Glomerular endothelial cell (primary cell): ENCODE measurements at places on chromosomes 6 and 20.

DNA sequence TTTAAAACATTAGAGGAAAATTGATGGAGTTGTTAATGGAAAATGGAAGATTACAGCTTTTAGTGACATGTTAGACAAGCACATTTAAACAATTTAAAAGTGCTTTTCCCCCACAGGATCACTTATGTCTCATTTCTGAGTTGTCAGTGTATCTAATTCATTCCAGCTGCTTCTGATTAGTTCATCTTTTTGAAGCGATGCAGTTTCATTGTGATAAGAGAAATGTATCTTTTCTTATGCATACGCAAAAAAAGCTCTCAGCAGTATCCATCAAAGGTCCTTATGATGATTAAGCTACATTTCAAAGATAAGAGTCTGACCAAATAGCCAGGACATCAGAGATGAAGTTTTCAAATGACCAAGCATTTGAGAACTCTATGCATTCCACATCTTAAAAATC lies 572.6 kb upstream of the SYNCRIP start:
- no peak for DNase-seq

DNA sequence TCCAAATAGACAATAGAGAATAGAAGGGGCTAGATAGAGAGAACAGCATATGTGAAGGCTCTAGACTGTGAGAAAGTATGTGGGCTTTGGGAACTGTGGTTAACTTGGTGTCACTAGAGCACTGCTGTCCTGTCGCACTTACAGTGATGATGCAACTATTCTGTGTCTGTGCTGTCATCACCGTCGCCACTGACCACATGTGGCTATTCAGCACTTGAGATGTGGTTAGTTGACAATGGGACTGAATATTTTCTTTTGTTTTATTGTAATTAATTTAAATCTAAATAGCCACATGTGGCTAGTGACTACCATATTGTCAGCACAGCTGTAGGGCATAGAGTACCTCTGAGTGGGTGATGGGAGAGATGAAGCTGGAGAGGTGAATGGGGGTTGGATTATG lies 39.0 kb upstream of the IFNGR1 start:
- no peak for DNase-seq

DNA sequence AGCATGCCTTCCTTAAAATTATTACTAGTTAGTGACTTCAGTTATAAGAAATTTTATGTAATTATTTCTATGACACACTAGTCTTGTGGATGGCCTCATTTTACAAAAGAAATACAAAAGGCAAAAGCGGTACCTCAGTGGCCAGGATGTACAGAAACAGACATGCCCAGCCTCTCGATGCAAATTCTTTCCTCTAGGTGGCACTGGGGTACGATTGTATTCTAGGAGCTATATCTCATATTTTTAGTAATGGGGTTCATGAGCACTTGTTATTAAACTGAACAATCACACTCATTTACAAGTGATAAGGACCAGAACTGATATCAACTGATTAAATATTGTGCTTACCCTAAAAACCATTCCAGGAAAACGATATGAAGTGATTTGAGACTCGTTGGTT lies 59.8 kb downstream of the SOD2 start:
- DNase-seq: no peak

GRCh38 chr20:54026295-54027064 lies 43.9 kb downstream of the BCAS1 start:
- no peak for DNase-seq

DNA sequence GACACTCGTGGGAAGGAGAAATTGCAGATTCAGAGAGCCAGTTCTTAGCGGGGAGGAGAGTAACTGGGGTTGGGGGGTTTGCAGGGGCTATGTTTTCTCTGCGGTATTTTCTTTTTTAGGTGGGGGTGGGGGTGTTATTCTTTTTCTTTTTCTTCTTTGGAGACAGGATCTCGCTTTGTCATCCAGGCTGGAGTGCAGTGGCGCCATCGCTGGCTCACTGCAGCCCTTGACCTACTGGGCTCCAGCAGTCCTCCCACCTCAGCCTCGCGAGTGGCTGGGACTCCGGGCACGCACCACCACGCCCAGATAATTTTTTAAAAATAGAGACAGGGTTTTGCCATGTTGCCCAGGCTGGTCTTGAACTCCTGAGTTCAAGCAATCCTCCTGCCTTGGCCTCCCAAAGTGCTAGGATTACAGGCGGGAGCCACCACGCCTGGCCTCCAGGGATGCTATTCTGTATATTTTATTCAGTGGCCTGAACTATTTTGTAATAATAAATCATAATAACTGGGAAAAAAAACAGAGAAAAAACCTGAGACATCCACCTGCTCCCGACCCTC lies 57.3 kb downstream of the UBE2V1 start:
- no peak for DNase-seq

DNA sequence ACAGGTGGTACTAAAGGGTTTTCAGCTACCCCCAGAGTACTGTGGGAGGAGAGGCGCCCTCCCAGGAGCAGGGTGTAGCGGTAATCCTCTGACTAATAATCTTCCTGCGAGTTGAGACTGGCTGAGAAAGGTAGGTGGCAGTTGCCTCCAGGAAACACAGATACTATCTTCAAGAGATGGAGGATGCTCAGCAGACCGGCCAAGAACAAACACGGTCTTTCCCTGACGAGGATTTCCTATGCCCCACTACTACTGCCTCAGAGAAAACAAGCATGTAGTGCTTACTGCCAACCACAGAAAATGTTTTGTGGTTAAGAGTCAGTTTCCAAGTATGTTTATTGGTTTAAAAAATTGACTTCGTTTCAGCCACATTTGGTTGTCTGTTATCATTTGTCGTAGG lies 26.8 kb downstream of the C6orf89 start:
- DNase-seq: no peak

DNA sequence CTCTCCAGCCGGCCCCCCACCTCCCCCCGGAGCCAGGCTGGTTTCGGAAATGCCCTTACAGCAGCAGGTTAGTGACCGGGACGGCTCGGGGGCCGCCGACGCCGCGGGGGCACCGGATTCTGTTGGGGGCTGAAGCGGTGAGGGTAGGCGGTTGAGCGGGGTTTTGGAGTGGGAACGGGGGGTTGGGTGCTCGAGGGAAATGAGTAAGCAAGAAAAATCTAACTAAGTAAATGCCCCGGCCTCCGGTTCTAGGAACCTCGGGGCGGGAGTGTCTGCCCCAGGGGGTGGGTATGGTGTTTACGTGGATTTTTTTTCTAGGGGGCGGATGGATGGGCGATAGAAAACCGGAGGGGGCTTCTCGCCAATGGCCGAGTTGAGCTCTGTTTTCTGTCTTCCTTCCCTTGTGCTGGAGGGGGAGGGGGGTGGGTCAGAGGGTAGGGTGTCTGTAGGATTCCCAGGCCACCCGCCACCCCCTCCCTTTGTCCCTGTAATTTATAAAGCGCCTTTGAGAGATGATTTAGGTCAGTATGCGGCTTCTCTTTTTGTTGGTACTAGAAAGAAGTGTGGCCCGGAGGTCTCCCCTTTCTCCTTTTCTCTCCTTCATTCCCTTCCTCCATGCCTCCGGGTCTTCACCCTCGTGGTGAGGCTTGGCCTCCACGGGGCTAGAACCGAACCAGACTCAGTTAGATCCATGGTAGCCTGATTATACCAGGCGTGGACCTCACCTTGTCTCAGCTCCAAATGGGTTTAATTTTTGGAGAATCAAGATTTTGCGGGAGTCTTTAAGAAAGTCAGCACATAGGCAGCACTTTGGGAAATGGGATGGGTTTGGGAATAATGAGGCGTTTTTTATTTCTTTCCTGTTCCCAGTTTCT lies 2.3 kb downstream of the E2F3 start:
- DNase-seq: no peak

- no peak for DNase-seq
These were observed 947.7 kb upstream of the ADGRB3 start for GRCh38 chr6:67687396-67687795.

GRCh38 chr20:25090492-25091429 lies 8.8 kb upstream of the VSX1 start:
- DNase-seq: no peak

- no peak for DNase-seq
These were observed 335.0 kb upstream of the KCNQ5 start for GRCh38 chr6:72286911-72287311.

DNA sequence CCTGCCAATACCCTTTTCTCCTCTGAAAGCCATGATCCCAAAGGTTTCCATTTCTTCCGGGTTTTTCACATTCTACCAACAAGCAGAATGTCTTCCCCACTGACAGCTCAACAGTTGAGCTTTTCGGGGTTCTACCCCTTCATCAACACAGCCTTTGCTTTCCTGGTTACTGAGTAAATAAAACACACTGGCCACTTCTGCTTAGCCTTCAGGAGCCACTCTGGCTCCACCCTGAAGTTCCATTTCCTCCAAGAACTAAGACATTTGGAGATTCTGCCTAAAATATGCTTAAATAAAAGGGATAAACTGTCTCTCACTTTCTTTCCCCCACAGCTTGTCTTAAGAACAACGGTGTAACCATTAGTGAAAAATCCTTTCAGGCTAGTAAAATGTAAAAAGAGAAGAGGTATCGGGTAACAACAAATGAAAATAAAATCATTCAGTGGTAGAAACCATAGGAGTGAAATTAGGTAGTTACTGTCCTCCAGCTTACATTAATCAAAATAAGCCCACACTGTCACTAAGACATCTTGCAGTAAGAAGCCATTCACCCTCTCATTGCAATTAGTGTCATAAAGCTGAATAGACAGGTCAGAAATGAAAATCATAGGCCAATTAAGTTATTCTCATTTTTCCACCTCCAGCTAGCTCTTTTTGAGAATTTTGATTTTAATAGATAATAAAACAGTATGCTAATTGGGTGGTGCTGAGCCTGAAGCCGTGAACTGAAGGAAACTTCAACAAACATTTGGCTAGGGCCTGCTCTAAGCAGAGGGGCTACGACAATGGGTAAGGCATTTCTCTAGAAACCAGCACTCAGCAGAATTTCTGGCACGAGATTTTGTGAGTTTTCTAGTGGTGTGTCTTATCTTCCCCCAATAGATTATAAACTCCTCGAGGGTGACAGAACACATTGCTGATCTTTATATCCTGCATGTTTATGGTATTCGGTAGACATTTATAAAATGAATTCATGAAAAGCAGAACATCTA lies 194.2 kb downstream of the KHDC1L start:
- DNase-seq: no peak

DNA sequence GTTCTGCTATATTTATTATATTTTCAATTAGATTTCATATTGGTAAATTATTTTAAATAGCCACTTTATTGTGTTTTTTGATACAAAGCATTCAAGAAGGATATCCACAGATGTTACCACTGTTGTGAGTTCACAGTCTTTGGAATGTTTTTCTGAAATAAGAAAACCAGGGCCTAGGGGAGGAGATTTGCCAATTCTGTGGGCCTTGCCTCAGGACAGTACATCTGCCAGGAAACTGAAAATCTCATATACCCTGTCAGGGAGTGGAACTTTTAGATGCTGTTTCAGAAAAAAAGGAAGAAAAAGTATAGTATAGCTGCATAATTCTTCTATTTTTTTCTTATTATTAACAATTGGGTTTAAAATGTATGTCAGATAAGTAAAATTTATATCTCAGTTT lies 995.9 kb upstream of the ADGRB3 start:
- no peak for DNase-seq

GRCh38 chr20:13865156-13865555 lies 80.3 kb downstream of the NDUFAF5 start:
- DNase-seq: no peak

GRCh38 chr6:56244528-56245253 lies 2.7 kb downstream of the COL21A1 start:
- DNase-seq: no peak

GRCh38 chr6:149456311-149457021 lies 28.3 kb downstream of the ZC3H12D start:
- no peak for DNase-seq

DNA sequence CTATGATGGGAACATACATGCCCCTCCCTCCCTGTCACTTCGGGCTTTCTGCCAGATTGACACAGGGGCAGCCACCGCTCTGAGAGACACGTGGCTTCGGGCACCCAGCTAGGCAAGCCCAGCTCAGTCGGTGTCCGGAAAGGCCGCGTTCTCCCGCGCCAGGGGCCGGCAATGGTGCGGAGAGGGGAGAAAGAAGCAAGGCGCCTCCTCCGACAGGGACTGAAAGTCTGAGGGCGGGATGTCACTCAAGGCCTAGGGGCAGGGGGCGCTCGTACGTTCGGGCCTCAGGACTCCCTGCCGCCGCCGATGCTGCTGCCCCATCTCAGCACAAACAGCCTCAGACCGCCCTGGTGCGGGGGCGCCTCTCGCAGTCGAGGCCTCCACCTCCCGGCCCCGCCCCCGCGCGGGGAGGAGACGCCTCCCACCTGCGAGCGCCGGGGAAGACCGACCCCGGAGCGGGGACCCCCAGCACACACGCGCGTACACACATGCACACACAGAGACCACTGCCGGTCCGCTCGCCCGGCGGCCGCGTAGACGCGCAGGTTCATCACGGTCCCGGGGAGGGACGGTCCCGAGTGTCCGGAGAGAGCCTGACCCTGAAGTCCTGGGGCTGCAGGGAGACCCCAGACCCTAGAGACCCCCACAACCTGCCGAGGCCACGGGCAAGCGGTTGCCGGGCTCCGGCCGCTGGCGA lies 1.9 kb downstream of the GRM4 start:
- no peak for DNase-seq

DNA sequence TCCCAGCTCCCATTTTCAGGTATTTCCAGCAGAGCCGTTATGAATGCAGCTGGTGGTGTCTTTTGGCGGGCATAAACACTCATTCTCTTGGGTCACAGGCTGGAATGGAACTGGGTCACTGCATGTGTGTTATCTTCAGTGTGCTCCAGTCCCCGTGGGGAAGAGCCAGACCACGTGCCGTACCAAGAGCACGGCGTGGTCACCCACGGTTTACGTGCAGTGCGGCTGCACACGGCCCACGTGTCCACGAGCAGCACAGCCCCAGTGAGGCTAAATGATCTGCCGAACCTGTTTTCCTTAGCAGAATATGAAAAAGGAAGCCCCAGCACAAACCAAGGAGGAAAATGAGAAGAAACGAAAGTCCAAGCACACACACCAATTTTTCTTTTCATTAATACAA lies 121.5 kb downstream of the IRF4 start:
- no peak for DNase-seq

DNA sequence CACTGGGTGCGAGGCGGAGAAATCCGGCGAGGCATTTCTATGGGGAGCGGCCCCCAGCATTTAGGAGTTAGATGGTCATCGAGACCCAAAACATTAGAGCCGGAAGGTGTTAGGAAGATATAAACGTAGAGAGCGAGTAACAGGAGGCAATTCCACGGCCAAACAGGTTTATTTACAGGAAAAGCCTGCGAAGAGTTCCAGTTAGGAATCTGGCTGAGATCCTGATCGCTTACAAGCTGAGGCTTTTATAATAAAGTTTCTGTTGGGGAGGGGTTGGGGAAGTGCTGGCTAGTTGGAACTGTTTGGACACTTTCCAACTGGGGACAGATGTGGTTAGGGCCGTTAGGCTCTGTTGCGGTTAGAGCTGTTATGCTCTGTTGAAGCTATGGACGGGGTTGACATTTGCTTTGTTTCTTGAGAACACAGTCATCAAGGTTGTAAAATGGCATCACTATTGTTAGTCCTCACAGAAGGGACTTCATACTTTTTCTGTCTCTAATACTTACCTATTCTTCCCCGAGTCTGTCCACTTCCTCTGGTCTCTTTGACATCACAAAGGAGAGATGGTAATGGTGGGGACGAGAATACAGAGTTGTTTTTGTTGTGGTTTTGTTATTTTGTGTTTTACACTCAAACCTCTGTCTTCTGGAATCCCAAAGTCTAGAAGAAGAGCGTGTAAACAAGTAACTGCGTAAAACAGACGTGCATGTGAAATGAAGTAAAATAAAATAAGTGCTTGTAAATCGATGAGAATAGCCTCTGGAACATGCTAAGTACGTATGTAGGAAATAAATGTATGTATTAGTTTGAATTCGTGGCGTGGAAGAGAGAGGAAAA lies 554 bp upstream of the ZSCAN31 start:
- peak; percentile 42 for DNase-seq

- DNase-seq: no peak
These were observed 102.3 kb downstream of the EDN3 start for GRCh38 chr20:59402681-59403080.
